ENCODE measurements at places on chromosomes 4 and X. TPM values are rescaled to one million over a fixed set of nuclear protein-coding genes. Genes with fewer than 3 reads are reported as not detected.

Gene ZNF157
- total RNA-seq = not detected

Gene RBMXL3
- not detected for total RNA-seq

Gene ARAP2
- 2.8 TPM for total RNA-seq

Gene PNMA6A
- total RNA-seq = 2.2 TPM

Gene KANTR
- 3.4 TPM for total RNA-seq

Gene SPON2
- 22.6 TPM for total RNA-seq

Gene GPRASP3
- total RNA-seq = 7.0 TPM

Gene NR3C2
- 23.6 TPM for total RNA-seq

Gene ZXDA
- total RNA-seq = 3.9 TPM

Gene ZDHHC15
- total RNA-seq = 3.1 TPM

Gene SAGE1
- not detected for total RNA-seq

Gene IBSP
- total RNA-seq = not detected

Gene UGT2B15
- total RNA-seq = not detected

Gene CLDN22
- not detected for total RNA-seq

Gene TXK
- 1.0 TPM for total RNA-seq

Gene ADH1B
- total RNA-seq = 155 TPM

Gene AMOT
- total RNA-seq = 9.9 TPM

Gene MAGEA3
- not detected for total RNA-seq

Gene NHS
- 2.8 TPM for total RNA-seq

Gene TEX13D
- total RNA-seq = not detected

Gene PNMA3
- total RNA-seq = 1.4 TPM

All from Right ventricle myocardium inferior (tissue), 1 donor.